ENCODE measurements at places on chromosomes 7 and 10.
A peak's percentile ranks its signal among the peaks of the same experiment; 100 is the strongest.

DNA sequence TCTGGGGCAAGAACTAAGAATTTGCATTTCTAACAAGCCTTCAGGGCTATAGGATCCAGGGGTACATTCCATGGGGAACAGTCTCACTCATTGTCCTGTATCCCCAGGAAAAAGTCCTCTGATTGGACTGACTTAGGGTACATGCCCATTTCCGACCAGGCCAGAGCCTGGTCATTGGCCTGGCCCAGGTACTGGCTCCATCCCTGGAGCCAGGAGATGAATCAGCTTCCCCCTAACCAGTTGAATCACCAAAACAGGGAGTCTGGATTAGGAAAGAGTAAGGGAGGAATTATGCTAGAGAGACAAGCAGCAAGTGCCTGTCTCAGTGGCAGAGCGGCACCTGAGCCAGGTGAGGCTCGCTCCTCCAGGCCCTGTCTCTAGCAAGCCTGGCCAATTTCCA, 137.5 kb downstream of the FGFR2 start:
- no peak for DNase-seq

DNA sequence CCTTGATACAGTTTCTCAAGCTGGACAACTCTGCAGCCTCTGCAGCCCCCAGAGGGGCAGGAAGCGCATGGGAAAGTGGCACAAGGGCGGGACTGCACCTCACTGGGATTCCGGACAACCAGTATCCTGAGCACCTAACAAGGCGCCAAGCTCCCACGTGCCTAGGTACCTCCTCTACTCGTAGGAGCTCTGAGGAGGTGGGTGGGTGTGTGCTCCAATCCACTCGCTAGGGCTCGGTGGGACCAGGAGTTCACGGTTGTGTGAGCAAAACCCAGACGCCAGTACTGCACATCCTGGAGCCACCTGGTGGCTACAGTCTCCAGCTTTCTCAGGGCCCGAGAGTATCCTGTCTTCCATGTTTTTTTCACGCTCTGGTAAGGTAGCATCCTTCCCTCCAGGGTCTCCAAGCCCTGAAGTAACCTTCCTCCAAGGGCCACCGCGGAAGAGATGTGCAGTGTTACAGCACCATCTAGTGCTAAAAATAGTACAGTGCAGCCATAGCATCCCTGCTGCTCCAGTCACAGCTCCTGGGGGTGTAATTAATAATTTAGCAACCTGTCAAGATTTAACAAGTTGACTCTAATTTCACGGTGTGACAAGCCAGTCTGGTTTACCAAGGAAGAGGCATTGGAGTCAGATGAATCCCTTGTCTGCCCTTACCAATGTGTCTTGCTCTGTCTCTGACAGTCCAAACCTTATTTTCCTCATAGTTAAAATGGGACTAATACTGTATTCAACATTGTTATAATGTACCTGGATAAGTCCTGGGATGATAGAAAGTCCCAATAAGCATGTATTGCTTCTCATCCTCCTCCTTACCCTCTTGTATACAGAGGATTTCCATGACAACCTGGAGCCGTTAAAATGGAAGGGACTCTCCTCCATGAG, 70.4 kb downstream of the HERPUD2 start:
- peak; percentile 42 for DNase-seq

DNA sequence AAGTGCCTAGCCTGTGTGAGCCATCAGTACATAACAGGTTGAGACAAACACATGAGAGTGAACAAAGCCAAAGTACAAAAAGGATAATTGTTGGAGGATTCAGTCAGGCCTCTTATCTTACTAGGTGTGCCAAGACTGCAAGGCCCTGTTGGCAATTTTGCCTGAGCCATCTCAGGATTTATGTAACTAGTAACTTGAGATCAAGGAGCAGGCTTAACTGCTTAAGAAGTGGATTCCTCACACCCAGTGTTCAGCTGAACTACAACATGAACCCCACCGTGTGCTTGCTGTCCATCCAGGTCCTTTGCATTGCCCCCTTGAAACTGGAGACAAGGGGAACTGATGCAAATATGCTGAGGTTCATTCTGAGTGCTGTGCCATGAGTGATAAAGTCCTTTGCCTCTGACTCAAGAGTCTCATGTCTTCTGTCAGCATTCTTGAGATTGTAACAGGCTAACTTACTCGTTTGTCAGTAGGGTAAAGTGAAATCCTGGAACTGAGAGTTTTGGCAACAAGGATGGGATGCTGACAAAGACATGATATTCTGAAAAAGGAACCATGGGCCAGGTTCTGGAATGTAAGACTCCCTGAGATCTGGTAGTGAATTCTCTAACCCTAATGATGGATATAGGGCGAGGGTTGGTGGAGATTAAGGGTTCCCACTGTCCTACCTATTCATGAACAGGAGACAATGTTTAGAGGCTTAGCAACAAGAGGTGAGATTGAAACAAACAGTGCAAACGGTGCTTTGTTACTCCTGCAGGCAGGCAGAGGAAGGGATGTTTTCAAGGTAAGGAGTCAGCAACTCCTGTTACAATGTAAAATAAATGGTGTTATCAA, 44.1 kb upstream of the GATAD1 start:
- DNase-seq: no peak

GRCh38 chr7:38463277-38464225, 167.6 kb downstream of the AMPH start:
- no peak for DNase-seq

DNA sequence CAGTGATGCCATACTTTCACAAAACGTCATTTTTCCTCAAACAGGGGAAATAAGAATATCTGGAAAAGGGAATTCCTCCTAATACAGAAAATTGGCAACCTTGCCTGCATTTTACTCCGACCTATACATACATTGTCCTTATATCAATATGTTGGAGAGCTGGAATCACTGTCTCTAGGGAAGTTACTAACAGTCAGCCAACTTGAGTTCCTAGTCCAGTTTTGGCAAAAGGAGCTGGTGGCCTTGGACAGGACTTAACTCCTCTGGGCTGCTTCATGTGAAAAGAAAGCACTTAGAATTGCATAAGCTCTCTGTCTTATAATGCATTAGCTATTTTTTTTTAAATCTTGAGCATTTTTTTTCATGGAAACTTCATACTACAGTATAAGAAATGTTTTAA, 174.2 kb upstream of the HGF start:
- DNase-seq: no peak

DNA sequence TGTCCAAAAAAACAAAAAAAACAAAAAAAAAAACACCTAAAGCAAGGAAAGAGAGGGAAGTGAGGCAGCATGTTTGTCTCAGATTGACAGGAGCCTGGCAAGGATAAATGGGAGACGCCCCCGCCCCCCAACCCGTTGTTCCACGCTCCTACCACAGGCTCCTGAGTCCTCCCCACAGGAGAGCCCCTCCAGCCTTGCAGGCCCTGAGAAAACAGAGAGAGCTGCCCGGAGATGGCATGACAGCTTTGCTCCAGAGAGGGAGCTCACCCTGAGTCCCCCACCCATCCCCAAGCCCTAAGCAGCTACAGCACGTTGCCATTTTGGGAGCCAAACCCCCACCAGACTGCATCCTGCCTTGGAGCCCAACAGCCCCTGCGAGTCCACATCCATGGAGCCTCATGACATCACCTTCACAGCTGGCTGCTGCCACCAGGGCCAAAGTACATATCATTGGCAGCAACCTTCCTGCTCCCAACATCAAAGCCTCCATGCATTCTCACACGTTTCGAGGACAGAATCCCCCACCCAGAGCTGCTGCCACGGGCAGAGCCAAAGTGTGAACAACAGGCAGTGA, 1283.3 kb downstream of the TYW1 start:
- DNase-seq: no peak

DNA sequence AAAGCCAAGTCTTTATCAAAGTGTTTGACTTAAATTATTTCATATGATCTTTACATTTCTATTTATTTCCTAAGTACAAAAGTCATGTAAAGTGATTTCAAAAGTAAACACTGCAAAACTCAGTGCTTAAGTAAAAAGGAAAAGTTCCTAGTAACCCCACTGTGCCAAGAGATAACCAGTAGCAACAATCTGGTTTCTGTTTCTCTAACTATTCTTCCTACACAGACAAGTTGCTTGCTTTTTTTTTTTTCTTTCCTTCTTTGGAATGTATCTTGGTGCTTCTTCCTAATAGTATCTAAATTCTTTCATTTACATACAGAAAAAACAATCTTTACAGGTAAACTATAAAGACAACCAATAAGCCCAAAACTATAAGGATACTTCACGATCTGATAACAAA, 3.1 kb downstream of the JCAD start:
- DNase-seq: no peak

DNA sequence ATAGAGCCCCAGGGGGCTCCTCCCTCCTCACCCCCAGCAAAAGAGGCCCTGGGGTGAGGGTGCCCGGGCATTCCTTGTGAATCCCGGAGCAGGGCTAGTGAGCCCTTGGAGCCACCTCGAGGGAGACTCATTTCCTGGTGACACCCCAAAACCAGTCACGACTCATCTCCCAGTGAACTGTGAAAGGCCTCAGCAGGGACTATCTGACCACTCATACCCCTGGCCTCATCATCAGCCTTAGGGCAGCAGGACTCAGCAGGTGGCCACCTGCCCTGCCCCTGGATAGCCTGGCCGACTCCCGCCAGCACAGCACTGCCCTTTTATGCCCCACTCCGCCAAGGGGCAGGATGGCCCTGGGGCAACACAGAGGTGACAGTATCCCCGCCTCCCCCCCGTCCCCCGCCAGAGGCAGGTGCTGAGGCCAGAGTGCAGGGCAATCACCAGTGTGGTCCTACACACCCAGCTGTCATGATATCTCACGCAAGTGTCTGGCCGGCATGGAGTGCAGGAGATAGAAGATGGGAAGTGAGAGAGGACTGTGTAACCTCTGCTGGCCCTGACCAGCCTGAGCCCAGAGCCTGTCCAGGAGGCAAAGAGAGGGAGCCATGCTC, 3.2 kb downstream of the SNCG start:
- no peak for DNase-seq

DNA sequence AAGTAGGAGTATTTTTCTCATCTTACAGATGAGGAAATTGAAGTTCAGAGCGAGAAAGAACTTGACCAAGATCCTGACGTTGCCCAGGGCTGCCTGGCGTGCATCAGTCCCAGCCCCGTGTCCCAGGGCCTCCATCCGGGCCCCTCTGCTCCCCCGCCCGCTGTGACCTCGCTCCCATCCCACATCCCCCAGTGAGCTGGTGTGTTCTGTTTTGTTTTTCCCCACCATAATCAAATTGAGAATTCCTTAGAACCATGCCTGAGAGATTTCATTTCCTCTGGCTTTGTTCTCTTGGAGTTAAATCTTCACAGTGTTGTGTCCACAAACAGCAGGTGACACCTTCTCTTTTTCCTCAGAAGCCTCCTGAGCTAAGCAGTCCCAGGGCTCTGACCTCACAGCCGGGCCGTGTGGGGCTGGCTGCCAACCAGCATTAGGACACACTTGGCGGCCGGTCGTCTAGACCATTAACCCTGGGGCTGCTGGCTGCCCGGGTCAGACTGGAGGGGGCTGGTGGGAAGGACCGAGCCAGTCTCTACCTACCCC, 44.3 kb downstream of the PFKP start:
- DNase-seq: no peak

GRCh38 chr10:58836991-58837575, 324.4 kb downstream of the BICC1 start:
- no peak for DNase-seq

DNA sequence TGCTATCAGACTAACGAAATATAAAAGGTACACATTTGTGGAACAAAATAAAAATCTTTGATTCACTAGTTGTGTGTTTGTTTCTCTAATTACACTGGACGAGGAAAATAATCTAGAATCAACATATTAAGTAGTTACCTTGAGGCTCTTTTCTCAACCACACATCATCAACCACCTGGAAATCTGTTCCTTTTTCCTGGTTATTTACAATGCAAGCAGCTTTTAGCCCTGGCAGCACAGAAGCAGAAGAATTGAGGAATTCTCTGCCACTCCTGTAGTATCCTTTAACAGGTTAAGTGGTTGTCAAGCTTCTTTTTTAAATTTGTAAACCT, 23.7 kb downstream of the NUP42 start:
- DNase-seq: no peak

DNA sequence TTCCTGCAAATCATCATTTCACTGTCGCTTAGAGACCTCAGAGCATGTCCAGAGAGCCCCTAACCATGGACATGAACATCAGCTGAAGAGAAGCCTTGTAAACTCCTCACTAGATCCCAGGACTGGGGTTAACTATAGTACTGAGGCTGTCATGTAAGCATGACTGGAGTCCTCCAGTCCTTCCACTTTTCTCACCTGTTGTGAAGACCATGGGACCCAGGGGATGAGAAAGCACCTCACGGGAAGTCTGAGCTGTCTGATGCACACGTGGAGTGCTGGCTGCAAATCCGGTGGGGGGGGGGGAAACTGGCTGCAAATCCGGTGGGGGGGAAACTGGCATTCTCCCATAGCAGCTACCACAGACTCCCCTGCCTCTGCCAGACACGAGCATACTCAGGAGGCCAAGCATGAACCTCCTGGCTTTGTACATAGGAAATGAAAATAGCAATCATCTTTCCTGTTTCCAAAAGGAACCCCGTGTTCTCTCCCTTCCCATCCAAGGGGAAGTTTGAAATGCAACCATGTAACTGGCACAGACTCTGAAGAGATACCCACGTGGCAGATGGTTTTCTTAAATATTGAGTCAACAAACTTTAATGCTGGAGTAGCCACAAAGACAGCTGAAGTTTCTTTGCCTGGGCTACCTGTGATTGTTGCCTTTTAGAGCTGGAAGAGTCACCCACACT, 261.4 kb downstream of the ZMYND11 start:
- DNase-seq: no peak

GRCh38 chr7:16021851-16022250, 335.4 kb upstream of the MEOX2 start:
- no peak for DNase-seq

- no peak for DNase-seq
These were observed 33.6 kb downstream of the MEOX2 start for GRCh38 chr7:15652776-15653290.

DNA sequence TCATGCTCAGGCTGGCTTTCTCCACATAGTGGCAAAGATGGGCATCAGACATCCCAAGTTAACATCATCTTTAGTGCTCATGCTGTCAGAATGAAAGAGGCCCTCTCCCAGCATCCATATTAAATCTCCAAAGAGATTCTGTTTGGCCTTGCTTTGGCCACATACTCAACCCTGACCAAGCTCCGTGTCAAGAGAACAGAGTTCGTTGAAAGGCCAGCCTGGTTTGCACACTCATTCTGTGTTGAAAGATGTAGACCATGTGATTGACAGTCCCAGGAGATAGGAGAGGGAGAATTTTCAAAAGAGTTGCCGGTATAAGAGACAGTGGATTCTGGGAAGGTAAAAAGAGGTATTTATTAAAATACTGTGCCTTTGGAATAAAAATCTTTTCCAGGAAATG, 19.7 kb downstream of the MET start:
- DNase-seq: no peak

DNA sequence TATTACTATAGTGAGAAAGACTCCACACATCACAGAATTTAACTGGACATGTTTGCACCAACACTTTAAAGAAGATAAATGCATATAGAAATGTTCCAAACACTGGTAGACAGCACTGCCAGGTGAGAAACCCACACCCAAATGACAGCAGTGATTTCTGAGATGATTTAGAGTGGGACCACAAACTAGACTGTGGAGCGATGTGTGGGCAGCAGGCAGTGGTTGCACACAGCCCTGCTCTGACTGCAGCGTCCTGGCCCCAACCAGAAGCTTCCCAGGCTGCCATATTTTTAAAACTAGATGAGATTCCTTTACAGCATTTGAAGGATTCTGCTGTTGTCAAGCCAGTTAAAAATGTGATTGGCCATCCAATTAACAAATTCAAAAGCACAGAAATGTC, 47.7 kb upstream of the COMMD3 start:
- DNase-seq: no peak

- DNase-seq: no peak
These were observed 65.9 kb downstream of the FGFR2 start for GRCh38 chr10:121532292-121532864.

Data from neural crest cell (in vitro differentiated cells).